ENCODE measurements at places on chromosomes 2 and 18.

GRCh38 chr2:196592911-196593881, 46.3 kb upstream of the CCDC150 start:
- no peak for DNase-seq

- no peak for DNase-seq
These were observed 768.4 kb downstream of the TDRD15 start for GRCh38 chr2:21892140-21892539.

- DNase-seq, result no peak
These were observed 9.9 kb downstream of the LIMS2 start for GRCh38 chr2:127665267-127665893.

DNA sequence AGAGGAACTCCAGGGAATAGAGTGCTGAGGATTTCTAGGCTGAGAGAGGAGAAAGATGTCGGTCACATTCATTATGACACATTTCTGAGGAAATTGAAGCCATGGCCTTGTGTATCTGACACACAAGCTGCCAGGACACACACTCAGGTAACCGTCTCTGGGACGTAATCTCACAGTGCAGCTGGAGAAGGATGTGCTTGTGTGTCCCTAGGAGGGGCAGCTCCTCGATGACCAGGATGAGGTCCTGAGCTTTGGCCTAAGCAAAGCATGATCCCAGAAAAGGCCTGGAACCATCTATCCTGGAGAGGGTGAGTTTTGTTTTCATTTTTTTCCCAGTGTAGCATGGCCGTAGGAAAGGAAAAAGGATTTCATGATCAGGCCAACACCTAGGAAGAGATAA, 102.2 kb downstream of the CAPN13 start:
- DNase-seq, result no peak

DNA sequence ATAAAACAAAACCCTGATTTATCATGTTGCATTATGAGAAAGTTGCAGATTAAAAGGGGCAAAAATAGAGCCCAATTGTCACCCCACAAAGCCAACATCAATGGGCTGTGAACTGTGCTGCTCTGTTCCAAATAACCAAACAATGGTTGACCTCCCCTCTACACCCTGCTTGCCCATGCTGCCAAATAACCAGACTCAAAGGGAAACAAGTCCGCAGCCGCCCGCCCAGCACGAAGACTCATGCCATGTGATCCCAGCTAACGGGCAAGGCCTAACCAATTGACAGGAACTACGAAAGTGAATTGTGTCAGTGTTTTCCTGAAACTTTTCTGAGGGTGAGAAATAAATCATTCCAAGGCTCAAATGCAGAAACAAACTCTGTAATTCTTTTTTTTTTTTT, 97.9 kb upstream of the RIOK3 start:
- DNase-seq, result no peak

DNA sequence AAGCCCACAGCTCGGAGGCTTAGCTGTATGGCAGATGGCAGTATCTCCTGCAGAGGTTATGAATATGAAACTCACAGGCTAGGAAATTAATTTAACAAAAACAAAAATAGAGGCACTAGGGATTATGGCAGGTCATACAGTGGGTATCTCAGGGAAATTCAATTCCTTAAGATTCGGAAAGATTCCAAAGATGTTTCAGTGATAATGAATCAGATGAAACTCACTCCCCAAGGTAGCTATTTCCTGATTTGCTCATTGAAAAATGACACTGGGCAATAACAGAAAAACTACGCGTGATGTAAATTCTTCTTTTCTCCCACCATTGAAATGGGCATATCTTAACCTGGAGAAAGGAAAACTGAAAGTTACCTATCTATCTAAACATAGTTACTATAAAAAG, 414.1 kb downstream of the STK39 start:
- DNase-seq, result no peak

GRCh38 chr2:189569295-189569910, 11.2 kb downstream of the SLC40A1 start:
- DNase-seq, result no peak
